ENCODE measurements at places on chromosomes 2 and 18. TPM values are rescaled to one million over a fixed set of nuclear protein-coding genes. Genes with fewer than 3 reads are reported as not detected.

DNA sequence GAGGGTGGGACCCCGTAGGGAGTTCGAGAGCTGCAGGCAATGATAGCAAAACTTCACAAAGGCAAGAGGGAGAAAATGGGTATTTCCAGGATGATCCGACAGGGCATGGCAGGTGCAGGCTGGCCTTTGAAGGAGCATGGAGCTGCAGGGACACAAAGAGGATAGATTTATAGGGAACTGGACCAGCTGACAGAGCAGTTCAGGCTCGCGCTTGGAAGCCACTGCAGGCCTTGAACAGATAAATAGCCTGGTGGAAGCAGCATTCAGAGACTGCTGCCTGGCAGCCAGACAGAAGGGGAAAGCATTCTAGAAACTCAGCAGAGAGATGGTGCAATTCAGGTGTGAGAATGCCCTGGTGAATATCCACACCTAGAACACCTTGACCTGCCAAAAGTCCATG, 29.3 kb upstream of the CREG2 start:
- H3K27ac ChIP-seq = no peak overlapping the region
- H3K27me3 ChIP-seq = no peaks in the 10 kb centered on the region
- H3K36me3 ChIP-seq = no peaks in the 10 kb centered on the region
- DNase-seq = no peak
- H3K4me3 ChIP-seq = no peak overlapping the region

GRCh38 chr2:23497063-23497462, 112.1 kb downstream of the KLHL29 start:
- H3K4me1 ChIP-seq = no peaks in the 10 kb centered on the region
- H3K36me3 ChIP-seq = no peaks in the 10 kb centered on the region
- peak; percentile 66 for DNase-seq
- H3K27ac ChIP-seq = no peak overlapping the region

- no peaks in the 10 kb centered on the region for H3K36me3 ChIP-seq
- no peak overlapping the region for H3K27ac ChIP-seq
- DNase-seq = no peak
Measured at GRCh38 chr2:109053716-109054115, 64.7 kb upstream of the EDAR start.

DSG3 gene
- not detected for total RNA-seq

- H3K4me3 ChIP-seq = no peak overlapping the region
- H3K27me3 ChIP-seq = no peaks in the 10 kb centered on the region
- H3K36me3 ChIP-seq = no peaks in the 10 kb centered on the region
- DNase-seq = no peak
- H3K4me1 ChIP-seq = no peaks in the 10 kb centered on the region
Measured at GRCh38 chr2:191611614-191612013, 66.3 kb upstream of the NABP1 start.

PLEKHM3 gene
- total RNA-seq = 17.9 TPM

CDH7 gene
- 0.28 TPM for total RNA-seq

GRCh38 chr2:134379293-134379692, 125.4 kb downstream of the MGAT5 start:
- H3K27me3 ChIP-seq = no peaks in the 10 kb centered on the region
- no peaks in the 10 kb centered on the region for H3K4me1 ChIP-seq
- no peaks in the 10 kb centered on the region for H3K36me3 ChIP-seq
- H3K4me3 ChIP-seq = no peak overlapping the region
- no peak for DNase-seq
- H3K27ac ChIP-seq = no peak overlapping the region

GRCh38 chr2:82837588-82838304, 1621.3 kb downstream of the SUCLG1 start:
- no peak for DNase-seq
- no peaks in the 10 kb centered on the region for H3K36me3 ChIP-seq
- H3K4me3 ChIP-seq = no peak overlapping the region
- no peak overlapping the region for H3K27ac ChIP-seq
- no peaks in the 10 kb centered on the region for H3K27me3 ChIP-seq

DNA sequence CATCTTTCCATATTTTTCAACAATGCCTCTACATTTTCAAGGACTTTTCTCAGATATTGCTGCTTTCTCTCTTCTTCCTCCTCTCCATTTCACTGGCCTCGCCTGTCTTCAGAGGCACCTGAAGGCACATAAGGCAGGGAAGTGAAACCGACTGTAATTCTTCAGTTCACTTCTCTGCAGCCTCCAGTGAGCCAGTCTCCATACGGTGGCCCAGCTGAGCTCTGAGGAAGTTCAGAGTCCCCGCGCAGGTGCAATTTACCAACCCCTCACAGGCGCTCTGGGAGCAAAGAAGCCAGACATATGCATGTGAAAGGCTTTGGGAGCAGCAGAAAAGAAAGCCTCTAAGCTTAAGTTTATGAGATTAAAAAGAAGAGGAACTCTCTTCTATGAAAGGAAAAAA, 12.4 kb downstream of the KLHL14 start:
- peak; percentile 74 for DNase-seq
- H3K36me3 ChIP-seq = no peaks in the 10 kb centered on the region
- H3K27ac ChIP-seq = no peak overlapping the region
- no peaks in the 10 kb centered on the region for H3K4me1 ChIP-seq
- H3K27me3 ChIP-seq = peaks cover 54% of the 10 kb centered on the region
- no peak overlapping the region for H3K4me3 ChIP-seq

DNA sequence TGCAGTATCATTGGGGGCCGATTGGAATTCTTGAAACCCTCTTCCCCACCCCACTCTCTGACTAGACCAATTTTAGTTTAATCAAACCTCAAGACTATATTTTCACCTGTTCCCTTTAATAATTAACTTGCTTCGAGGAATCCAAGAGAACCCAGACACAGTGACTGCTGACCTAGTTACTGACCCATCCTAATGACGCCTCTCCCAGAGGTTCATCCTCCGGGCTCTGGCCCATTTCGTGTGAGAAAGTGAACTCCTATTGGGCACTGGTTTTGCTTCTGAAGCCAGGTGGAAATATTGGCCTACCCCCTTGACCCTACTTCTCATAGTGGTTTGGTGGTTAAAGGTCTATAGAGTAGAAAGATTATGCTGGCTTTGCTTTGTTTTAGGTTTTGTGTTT, 39.9 kb downstream of the RPL37A start:
- H3K36me3 ChIP-seq = no peaks in the 10 kb centered on the region
- H3K27ac ChIP-seq = no peak overlapping the region
- H3K4me1 ChIP-seq = no peaks in the 10 kb centered on the region

DNA sequence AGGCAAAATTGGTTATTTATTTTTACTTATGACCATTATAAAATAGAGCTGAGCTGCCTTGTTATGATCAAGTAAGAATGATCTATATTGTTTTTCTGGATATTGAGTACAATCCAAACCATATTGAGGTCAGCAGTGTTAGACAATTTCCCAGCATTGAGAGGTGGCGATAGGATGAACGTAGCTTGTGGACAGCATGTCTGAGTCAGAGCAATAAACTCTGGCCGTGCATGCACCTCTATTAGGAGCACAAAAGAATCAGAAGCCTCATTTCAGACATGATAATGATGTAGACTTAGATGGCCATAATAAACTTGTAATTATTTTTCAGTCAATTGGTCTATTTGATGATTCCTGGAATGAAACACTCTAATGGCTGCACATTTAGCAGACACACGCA, 491.6 kb downstream of the RIT2 start:
- no peak overlapping the region for H3K27ac ChIP-seq
- H3K27me3 ChIP-seq = no peaks in the 10 kb centered on the region
- no peaks in the 10 kb centered on the region for H3K36me3 ChIP-seq
- no peak for DNase-seq
- H3K4me3 ChIP-seq = no peak overlapping the region

BZW1 gene
- 335 TPM for total RNA-seq

DNA sequence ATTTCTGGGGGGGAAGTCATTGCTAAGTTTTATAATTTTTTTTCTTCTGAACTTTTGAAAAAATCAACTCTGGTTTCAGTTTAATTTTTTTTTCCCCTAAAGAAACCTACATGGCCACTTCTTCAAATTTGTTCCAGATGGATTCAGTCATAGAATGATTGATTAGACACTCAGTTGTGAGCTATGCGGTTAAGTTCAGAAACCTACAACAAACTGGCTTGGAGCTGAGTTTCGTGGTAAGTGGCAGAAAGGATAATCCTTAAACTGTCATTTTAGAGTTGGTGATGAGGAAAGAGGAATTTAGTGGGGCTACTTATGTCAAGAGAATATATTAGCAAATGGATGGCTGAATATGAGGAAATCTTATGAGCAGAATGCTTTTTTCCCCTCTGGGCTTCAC, 23.7 kb downstream of the EFEMP1 start:
- peaks cover 7% of the 10 kb centered on the region for H3K4me1 ChIP-seq
- no peaks in the 10 kb centered on the region for H3K36me3 ChIP-seq
- no peaks in the 10 kb centered on the region for H3K27me3 ChIP-seq
- H3K4me3 ChIP-seq = no peak overlapping the region

RALB gene
- total RNA-seq = 49.0 TPM

- H3K4me3 ChIP-seq = no peak overlapping the region
- H3K27me3 ChIP-seq = no peaks in the 10 kb centered on the region
- H3K36me3 ChIP-seq = no peaks in the 10 kb centered on the region
- H3K27ac ChIP-seq = no peak overlapping the region
Measured at GRCh38 chr18:9067823-9068222, 34.7 kb upstream of the NDUFV2 start.

- no peak for DNase-seq
- peaks cover 46% of the 10 kb centered on the region for H3K27me3 ChIP-seq
- H3K4me1 ChIP-seq = peaks cover 13% of the 10 kb centered on the region
- H3K36me3 ChIP-seq = no peaks in the 10 kb centered on the region
- H3K4me3 ChIP-seq = no peak overlapping the region
- no peak overlapping the region for H3K27ac ChIP-seq
Measured at GRCh38 chr2:47312491-47312850, 90.5 kb upstream of the MSH2 start.

- peaks cover 3% of the 10 kb centered on the region for H3K4me1 ChIP-seq
- H3K36me3 ChIP-seq = peaks cover 20% of the 10 kb centered on the region
- H3K27me3 ChIP-seq = no peaks in the 10 kb centered on the region
- peak overlapping the region; percentile 90 for H3K27ac ChIP-seq
- H3K4me3 ChIP-seq = peak overlapping the region; percentile 84
- peak; percentile 82 for DNase-seq
Measured at GRCh38 chr2:1743396-1744150, 742 bp downstream of the PXDN start.

GRCh38 chr2:162300266-162300665, 18.2 kb downstream of the IFIH1 start:
- H3K27me3 ChIP-seq = no peaks in the 10 kb centered on the region
- no peaks in the 10 kb centered on the region for H3K36me3 ChIP-seq
- no peaks in the 10 kb centered on the region for H3K4me1 ChIP-seq
- H3K27ac ChIP-seq = no peak overlapping the region
- DNase-seq = no peak
- H3K4me3 ChIP-seq = no peak overlapping the region

DNA sequence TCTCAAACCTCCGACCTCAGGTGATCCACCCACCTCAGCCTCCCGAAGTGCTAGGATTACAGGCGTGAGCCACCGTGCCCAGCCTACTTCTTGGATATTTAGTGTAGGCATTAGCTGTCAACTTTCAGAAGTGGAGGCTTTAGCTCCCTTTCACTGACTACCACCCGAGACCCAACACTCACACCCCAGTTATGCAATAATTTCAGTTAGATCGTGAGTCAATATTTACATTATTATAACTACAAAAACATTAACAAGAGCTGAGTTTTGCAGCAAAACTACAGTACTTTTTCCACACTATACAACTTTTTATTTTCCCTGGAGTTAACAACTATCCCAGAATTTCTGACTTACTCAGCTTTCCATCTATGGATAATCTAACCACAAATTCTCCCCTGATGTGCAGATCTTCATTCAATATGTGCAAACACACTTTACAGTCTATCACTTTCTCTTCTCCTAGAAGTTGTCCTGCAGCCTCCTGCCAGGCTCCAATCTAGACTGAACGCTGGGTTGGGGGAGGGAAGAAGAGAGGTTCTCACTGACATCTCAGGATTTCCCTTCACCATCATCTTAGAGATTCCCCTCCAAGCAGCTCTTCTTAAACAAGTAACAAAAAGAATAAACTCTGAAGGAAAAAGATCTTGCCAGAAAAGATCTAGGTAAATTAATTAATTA, 10.1 kb downstream of the TBC1D8 start:
- no peak overlapping the region for H3K4me3 ChIP-seq
- no peak for DNase-seq
- H3K4me1 ChIP-seq = no peaks in the 10 kb centered on the region
- H3K27ac ChIP-seq = no peak overlapping the region
- no peaks in the 10 kb centered on the region for H3K36me3 ChIP-seq

TPO gene
- not detected for total RNA-seq

DNA sequence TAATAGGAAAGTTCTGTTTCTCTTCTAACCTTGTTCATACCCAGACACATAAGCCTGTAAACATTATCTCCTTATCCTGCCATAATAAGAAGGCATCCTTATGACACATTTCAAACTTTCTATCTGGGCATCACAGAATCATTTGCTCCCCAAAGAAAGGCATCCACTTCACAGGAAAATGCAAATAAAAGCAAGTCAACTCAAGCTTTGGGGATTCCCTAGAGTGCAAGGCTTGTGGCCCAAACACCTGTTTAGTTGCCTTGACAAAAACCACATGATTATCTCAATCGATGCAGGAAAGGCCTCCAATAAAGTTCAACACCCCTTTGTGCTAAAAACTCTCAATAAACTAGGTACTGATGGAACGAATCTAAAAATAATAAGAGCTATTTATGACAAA, 195.7 kb upstream of the GALNT5 start:
- no peaks in the 10 kb centered on the region for H3K27me3 ChIP-seq
- no peak for DNase-seq
- H3K27ac ChIP-seq = no peak overlapping the region
- H3K36me3 ChIP-seq = no peaks in the 10 kb centered on the region
- H3K4me3 ChIP-seq = no peak overlapping the region
- peaks cover 4% of the 10 kb centered on the region for H3K4me1 ChIP-seq

GAREM2 gene
- total RNA-seq = 8.1 TPM

SUMO1 gene
- 142 TPM for total RNA-seq

- no peak for DNase-seq
- H3K4me3 ChIP-seq = no peak overlapping the region
- H3K27ac ChIP-seq = no peak overlapping the region
- no peaks in the 10 kb centered on the region for H3K4me1 ChIP-seq
- H3K27me3 ChIP-seq = no peaks in the 10 kb centered on the region
- H3K36me3 ChIP-seq = no peaks in the 10 kb centered on the region
Measured at GRCh38 chr2:191927991-191928390, 81.1 kb upstream of the CAVIN2 start.

GRCh38 chr18:49742316-49743116, 70.8 kb downstream of the ACAA2 start:
- H3K4me1 ChIP-seq = no peaks in the 10 kb centered on the region
- no peak overlapping the region for H3K4me3 ChIP-seq
- no peaks in the 10 kb centered on the region for H3K36me3 ChIP-seq
- no peak for DNase-seq

- H3K27ac ChIP-seq = no peak within 1 kb of the TSS
- peak within 1 kb of the TSS; percentile 88 for H3K4me3 ChIP-seq
- no peaks in the 10 kb centered on the region for H3K36me3 ChIP-seq
- H3K27me3 ChIP-seq = peaks cover 18% of the 10 kb centered on the region
- peaks cover 7% of the 10 kb centered on the region for H3K4me1 ChIP-seq
Measured at GRCh38 chr18:23134780-23135549, at the start of gene CABLES1. Gene CABLES1 (plus strand): TSS chr18:23135485. CDS start chr18:23135763, 278 bp downstream.

SF3B1 gene
- total RNA-seq = 308 TPM

DNA sequence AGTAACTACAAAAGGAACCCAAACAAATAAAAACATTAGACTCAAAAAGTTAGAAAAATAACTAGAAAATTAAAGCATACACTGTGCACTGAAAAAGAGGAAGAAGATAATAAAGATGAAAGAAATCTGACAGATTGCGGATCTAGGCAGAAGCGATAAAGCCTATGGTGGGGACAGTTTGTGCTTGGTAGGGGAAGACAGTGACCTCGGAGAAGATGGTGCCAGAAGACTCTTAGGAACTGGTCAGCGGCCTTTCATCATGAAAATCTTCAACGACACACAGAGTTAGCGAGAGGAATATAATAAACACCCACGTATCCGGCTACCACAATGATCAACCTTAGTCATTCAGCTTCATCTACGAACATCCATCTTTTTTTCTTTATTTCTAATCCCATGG, 180.5 kb downstream of the HDAC4 start:
- H3K36me3 ChIP-seq = no peaks in the 10 kb centered on the region
- H3K4me3 ChIP-seq = no peak overlapping the region
- no peaks in the 10 kb centered on the region for H3K4me1 ChIP-seq
- no peak overlapping the region for H3K27ac ChIP-seq
- H3K27me3 ChIP-seq = no peaks in the 10 kb centered on the region

Measured in endodermal cell (in vitro differentiated cells).